NCI-H187 treated with DMSO at 0.1 percent for 48 hours (cell line): ENCODE measurements at places on chromosomes 2 and 18.

DNA sequence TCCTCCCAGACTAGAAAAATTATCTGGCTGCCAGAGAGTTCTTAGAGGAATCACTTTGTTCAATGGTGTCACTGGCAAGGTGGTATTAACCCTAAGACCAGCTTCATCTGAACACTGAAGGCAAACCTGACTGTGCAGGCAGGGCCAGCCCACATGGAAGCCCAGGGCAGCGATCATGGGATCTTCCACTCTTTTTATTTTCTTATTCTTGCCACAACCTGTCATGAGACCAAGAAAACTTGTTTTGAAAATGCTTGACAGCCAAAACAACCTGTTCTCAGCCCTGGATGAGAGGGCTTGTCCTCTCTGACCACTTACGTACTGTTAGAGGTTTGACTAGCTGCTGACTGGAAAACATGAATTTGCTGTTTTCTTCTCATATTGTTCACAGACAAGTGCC lies 75.3 kb upstream of the FOSL2 start:
- no peak for DNase-seq

DNA sequence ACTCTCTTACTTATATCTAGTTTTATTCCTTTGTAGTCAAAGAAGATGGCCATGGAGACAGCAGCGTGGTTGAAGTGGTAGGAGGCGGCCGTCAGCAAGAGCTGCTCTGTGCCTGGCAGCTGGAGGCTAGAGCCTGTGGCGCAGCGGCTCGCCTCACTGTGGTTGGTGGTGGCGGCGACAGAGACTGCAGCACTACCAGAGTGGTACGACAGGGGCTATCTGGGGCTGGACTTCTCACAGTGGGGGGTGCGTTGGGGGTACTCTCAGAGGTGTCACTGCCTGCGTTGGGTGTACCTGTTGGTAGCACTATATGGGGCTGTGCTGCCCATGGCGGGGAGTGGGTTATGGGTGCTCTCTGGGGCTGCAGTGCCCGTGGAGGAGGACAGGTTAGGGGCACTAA lies 8.5 kb upstream of the ANKRD62 start:
- no peak for DNase-seq

DNA sequence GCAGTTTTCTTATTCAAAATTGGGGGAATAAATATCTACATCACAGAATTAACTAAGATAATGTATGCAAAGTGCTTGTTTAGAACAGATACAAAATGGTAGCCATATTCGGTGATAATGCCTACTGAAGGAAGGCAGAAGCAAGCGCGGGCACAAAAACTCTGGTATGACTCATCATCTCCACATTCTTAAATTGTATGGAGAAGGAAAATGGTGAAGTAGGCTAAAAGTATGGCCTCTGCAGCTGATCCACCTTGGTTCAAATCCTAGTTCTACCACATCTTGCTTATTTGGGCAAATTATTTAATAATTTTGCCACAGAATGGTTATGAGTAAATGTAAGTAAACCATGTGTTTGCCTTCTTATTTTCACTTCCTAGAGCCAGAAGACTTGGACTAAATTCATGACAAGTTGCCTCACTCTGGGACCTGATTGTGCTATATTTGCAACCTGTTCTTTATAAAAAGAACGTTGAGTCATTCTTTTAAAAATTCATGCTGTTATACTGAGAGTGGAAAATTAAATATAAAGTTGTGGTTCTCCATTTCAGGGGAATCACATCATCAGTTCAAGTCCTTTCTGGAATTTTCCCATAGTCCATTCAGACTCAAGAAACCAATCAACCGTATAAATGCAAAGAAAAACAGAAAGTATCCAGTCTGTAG lies 9.0 kb upstream of the CDK15 start:
- no peak for DNase-seq

- no peak for DNase-seq
Observed at GRCh38 chr18:24914685-24915084, 437.3 kb downstream of the ZNF521 start.

GRCh38 chr2:224151680-224152310 lies 112.7 kb upstream of the SERPINE2 start:
- no peak for DNase-seq

DNA sequence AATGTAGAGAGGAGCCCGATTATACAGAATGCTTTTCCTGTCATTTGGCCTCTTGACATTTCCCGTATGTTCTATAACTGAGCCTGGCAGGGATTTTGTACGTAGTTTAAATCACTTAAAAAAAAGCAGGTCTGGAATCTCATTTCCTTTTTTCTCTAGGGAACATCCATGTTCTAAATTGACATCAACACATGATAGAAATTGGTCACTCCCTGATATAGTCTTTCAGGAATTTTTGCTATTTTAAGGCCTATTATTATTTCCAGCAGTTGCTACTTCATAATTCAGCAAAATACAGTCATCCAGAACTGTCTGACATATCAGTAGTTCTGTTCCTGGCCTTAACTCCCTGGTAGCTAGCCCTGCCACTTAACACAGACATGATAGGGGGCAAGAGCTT lies 565.7 kb upstream of the ZEB2 start:
- no peak for DNase-seq

DNA sequence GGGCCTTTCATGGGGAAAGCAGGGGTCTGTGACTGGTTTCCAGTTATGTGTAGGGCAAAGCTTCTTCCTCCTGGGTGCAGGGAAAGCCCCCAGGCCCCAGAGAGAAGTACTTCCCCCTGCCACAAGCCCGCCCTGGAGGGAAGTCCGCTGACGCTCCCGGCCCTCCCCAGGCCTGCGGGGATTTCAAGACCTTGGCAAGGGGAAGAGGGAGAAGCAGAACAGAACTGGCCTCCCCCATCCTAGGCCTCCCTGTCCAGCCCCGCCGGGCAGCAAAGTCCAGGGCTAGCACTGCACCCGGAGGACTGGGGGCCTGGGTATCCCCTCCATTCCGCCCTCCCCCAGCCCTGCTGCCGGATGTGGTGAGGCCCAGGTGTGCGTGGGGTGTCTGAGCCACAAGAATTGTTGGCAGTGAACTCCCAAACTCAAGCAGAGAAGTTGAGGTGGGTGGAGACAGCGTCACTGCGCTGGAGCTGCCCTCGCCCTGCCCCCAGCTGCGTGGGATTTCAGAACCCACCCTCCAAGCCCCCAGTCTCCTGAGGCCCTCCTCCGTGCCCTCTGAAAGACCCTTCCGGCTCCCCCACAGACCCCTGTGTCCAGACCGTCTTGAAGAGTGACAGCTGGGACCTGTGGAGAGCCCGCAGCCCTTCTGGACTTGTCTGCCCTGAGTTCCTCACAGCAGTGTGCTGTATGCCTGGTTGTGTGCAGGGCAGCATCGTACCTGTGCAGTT lies 1.1 kb upstream of the DUSP2 start:
- no peak for DNase-seq

- no peak for DNase-seq
Observed at GRCh38 chr2:117603060-117603459, 211.4 kb upstream of the DDX18 start.

GRCh38 chr2:241507430-241508239 lies 749 bp downstream of the STK25 start:
- no peak for DNase-seq

DNA sequence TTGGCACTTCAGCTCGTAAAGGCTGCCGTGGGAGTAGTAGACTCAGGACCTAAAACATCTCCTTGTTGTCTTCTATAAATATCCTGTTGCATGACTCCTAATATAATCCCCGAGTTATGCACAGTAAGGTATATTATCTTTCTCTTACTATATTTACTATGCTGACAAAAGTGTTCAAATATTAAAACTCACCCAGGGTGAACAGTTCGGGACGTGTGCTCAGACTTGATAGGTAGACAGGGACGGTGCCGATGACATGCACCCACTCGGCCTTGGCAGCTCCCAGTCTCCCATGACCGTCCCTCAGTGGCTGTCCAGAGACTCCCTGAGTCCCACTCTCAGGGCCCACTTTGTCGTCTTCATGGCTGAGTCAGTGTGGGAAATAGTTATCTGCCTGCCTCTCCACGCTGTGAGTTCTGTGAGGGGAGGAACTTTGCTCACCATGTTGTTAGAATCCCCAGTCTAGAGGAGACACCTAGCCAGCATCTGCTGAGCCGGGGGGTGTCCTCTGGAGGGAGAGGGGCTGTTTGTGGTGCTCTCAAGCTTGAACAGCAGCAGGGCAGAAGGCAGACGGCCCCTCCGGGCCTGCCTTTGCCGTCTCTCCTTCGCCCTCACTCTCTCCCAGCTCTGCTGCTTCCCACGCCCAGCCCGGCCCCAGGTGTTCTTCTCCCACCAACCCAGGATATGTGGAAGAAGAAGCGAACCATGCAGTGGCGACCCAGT lies 75.0 kb downstream of the DGKD start:
- no peak for DNase-seq

DNA sequence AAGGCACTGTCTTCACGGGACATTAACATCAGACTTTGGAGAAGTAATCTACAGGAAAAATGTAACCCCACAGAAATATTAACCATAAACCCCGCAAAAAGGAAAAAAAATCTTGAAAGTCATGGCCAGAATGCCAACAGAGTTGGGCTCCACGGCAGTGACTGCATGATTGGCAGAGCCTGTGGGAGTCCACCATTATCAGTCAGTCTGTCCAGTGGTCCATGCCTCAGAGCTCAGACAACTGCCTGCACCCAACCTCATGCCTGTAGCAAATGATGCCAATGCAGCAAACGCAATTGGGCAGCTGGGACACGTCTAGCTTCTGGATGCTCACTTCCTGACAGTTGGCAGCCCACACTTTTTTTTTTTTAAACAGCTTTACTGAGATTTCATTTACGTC lies 5.1 kb upstream of the PPIG start:
- no peak for DNase-seq

DNA sequence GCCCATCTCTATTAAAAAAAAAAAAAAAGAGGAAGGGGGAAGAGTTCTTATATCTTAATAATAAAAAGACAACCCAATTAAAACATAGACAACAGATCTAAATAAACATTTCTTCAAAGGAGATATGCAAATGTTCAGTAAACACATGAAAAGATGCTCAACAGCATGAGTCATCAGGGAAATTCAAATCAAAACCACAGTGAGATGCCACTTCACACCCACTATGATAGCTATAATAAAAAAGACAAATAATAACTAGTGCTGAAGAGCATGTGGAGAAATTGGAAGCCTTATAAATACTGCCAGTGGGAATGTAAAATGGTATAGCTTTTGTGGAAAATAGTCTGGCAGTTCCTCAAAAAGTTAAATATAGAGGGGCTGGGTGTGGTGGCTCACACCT lies 61.5 kb upstream of the CYP20A1 start:
- DNase-seq: no peak

DNA sequence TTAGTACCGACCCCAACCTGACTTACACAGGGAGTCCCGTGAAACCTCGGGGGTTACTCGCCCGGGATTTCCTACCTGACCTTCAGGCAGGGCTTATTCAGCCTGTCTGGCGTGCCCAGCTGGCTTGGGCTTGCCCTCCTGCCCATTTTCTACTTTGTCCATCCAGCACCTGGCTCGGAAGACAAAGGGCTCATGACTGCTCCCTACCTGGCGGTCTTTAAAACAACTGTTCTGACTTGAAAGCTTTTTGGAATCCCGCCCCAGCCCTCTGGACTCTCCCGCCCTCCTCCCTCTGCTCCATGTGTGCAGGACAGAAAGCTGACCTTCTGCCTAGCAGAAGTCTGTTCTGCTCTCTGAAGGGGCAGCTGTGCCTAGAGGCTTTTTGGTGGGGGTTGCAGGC lies 43.1 kb downstream of the ACKR3 start:
- no peak for DNase-seq

DNA sequence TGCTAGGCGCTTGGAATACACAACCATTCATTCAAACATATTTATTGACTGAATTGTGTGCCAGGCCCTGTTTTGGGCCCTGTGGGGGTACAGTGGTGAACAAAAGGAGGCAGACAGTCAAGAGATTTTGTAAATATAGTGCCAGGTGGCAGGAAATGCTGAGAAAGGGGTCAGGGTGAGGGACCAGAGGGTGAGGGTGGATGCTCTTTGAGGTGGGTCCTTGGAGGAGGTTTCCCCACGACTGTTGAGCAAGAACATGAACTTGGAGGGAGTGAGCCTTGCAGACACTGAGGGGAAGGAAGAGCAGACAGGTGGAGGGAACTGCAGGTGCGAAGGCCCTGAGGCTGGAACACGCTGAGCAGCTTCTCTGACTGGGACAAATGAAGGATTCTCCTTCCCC lies 40.7 kb downstream of the ODC1 start:
- DNase-seq: no peak

DNA sequence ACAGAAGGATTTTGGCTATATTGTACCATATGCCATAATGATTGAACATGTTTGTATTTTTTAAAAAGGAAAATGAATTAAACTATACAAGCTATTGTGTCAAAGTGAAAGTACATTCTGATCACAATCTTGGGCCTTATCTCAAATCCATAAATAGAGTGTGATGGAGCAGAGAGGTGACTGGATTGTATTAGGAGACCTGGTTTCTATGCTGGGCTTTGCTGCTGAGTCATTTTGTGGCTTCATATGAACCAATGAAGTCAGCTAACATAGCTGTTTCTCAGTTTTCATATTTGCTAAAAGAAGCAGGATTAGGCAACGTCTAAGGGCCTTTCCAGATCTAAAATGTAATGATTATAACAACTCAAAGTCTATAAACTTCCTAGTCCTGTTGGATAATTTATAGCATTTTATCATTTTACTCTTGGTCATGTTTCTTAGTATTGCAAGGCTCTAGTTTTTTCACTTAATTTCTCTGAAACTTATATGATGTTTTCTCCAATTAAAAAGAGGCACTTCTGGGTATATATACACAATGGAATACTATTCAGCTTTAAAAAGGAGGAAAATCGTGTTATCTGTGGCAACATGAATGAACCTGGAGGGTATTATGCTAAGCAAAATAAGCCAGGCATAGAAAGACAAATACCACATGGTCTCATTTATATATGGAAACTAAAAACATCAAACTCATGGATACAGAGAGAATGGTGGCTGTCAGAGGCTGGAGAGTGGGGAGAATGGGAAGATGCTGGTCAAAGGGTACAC lies 112.3 kb downstream of the MEP1B start:
- DNase-seq: no peak
